Stimulated activated CD8-positive, alpha-beta memory T cell treated with anti-CD3 and anti-CD28 coated beads, Interleukin-15, amount 100 ng/mL, for 48 hours (primary cell): ENCODE measurements at places on chromosomes 7 and 10.

- DNase-seq: no peak
Observed at GRCh38 chr7:69966766-69967591, 368.7 kb downstream of the AUTS2 start.

- DNase-seq: no peak
Observed at GRCh38 chr10:28127881-28128280, 129.0 kb upstream of the ODAD2 start.

- DNase-seq: no peak
Observed at GRCh38 chr10:62993121-62993520, 140.0 kb upstream of the NRBF2 start.

- DNase-seq: no peak
Observed at GRCh38 chr7:25624833-25625232, 396.5 kb upstream of the NPVF start.

GRCh38 chr7:104643587-104644217 lies 315.3 kb downstream of the LHFPL3 start:
- no peak for DNase-seq

GRCh38 chr10:90847436-90847835 lies 10.4 kb downstream of the HTR7 start:
- DNase-seq: no peak

DNA sequence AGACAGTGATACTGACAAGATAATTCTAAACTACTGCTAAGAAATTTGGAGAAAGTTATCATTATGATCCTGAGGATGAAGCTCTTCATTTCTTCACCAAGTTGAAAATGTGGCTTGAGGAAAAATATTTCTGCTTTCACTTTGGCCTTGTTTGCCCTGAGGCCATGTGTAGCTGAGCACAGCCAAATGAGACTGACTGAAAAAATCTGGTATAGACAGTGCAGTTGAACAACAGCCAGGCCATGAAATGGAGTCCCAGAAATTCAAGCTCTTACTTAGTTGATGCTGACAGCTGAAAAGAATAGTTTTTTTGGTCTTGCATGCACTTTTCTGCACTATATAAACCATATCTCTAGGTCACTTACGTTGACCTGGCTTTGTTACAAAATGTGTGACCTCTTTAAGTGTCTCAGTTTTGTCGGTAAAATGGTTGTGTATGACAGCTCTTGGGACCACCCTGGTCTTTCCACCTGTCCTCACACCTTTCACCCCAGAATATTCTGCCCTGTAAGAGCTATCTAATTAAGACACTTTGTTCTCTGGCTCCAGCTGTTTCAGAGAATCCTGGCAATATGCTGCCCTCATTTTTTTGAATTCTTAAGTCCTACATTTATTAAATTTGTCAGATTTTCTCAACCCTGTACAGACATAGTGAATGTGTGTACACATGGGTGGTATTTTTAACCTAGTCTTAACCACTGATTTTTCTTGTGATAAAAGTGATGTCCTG lies 91.3 kb downstream of the CD36 start:
- no peak for DNase-seq

DNA sequence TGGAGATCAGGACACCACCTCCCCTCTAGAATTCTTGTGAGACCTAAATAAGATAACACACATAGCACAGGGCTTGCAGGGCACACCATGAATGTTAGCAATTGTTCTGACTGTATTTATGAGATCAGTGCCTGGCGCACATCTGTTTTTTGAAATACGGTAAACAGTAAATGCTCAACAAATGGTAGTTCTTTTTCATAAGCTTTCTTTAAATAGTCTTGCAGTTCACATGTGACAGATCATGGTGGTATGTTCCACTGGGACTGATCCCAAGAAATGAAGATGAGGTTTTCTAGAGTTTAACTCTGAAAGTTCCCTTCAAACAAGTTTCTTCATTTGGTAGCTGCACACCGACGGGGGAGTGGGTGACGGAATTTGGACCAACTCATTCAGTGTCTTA lies 34.8 kb downstream of the CREB5 start:
- DNase-seq: no peak
